Ovary (tissue), 10 donors: ENCODE measurements at places on chromosomes 12 and 14. TPM values are rescaled to one million over a fixed set of nuclear protein-coding genes. Genes with fewer than 3 reads are reported as not detected.

DNA sequence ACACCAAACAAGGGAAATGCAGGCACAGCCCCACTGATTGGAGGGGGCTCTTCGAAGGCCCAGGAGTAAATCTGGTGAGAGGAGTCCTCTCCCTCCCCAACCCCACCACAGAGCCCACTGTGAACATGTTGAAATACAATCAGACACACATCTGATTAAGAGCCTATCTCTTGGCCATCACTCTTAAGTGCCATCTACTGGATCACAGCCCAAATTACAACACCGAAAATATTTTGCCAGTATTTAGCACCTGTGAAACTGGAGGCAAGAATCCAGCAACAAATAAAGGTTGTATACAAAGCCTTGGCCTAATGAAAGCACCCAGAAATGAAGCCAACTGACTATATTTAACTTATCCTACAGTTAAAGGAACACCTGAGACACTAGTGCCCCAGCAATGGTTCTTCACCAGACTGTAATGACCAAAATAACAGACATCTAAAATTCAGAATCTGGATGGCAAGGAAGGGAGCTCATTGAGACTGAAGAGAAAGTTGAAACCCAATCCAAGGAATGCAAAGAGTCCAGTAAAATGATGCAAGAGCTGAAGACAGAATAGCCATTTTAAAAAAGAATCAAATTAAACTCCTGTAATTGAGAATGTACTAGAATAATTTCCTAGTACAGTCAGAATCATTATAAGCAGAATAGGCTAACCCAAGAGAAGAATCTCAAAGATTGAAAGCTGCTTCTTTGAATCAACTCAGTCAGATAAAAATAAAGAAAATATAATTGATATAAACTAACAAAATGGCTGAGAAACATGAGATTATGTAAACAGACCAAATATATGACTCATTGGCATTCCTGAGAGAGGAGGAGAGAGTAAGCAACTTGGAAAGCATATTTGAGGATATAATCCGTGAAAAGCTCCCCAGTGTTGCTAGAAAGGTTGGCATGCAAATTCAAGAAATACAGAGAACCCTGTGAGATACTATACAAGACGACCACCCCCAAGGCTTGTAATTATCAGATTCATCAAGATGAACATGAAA, 1117.0 kb downstream of the FLRT2 start:
- no peaks in the 10 kb centered on the region for H3K27me3 ChIP-seq
- no peak overlapping the region for H3K27ac ChIP-seq
- H3K36me3 ChIP-seq, result no peaks in the 10 kb centered on the region
- no peaks in the 10 kb centered on the region for H3K4me1 ChIP-seq
- no peak for DNase-seq

- no peaks in the 10 kb centered on the region for H3K27me3 ChIP-seq
- no peak overlapping the region for H3K4me3 ChIP-seq
- peaks cover 4% of the 10 kb centered on the region for H3K4me1 ChIP-seq
- H3K27ac ChIP-seq, result peak overlapping the region; percentile 53
Measured at GRCh38 chr14:49999146-49999761, 106.4 kb downstream of the ARF6 start.

DNA sequence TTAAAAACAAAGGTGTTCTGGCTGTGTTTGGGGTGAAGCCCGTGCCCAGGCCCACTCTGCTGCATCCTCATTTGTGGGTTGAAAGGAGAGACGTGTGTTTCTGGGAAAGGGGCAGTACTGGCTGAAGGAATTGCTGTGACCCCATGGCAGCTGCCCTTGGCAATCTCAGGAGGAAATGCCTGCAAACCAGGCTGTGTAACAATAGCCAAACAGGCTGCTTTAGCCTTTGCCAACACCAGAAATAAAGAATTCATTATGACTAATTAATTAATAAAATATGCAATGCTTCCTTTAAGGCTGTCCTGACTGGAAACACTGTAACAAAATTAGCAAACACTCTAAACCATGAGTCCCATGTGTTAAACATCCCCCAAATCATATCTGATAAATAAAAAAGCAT, 53.0 kb upstream of the KRR1 start:
- H3K4me3 ChIP-seq, result no peak overlapping the region
- H3K27ac ChIP-seq, result no peak overlapping the region

GRCh38 chr12:124777399-124778372, 86.0 kb downstream of the SCARB1 start:
- no peaks in the 10 kb centered on the region for H3K36me3 ChIP-seq
- H3K27me3 ChIP-seq, result no peaks in the 10 kb centered on the region

DNA sequence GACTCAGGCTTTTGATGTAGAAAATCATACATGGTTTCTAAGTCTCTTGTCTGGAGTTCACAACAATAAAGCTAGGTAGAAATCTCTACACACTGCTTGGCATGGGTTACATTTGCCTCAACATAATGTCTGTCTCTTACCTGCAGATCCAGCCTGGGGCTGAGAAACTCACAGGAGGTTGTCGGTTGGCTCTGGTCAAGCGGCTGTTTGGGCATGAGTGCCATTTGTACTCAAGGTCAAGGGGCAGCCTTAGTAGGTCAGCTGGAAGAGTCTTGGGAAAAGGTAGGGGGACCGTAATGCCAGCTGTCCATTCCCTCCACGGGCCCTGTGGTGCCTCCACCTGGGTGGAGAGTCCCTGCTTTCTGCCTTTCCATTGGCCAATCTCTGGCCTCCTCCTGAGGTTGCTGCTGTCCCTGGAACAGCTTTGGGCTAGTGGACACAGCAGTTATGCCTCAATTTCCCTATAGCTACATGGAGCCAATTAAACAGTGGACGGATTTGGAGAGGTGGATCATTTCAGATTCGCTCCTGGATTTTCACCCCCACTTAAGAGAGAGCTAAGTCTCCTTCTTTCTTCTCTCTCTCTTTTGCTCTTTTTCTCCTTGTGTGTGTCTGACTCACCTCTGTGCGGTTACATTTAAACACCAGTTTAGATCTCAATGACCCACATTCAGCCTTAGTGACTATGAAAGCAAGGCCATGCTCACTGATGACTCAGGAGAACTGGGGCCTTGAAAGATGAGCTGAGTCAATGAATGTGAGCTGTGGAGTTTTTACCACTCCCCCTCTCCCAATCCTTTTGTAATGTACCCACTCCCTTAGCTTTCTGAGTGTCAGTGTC, 132.8 kb upstream of the HIF1A start:
- no peaks in the 10 kb centered on the region for H3K36me3 ChIP-seq
- H3K4me3 ChIP-seq, result no peak overlapping the region
- DNase-seq, result no peak

- no peak overlapping the region for H3K27ac ChIP-seq
- H3K4me3 ChIP-seq, result no peak overlapping the region
- peaks cover 11% of the 10 kb centered on the region for H3K4me1 ChIP-seq
- DNase-seq, result no peak
Measured at GRCh38 chr12:106123551-106124081, 15.1 kb downstream of the NUAK1 start.

DNA sequence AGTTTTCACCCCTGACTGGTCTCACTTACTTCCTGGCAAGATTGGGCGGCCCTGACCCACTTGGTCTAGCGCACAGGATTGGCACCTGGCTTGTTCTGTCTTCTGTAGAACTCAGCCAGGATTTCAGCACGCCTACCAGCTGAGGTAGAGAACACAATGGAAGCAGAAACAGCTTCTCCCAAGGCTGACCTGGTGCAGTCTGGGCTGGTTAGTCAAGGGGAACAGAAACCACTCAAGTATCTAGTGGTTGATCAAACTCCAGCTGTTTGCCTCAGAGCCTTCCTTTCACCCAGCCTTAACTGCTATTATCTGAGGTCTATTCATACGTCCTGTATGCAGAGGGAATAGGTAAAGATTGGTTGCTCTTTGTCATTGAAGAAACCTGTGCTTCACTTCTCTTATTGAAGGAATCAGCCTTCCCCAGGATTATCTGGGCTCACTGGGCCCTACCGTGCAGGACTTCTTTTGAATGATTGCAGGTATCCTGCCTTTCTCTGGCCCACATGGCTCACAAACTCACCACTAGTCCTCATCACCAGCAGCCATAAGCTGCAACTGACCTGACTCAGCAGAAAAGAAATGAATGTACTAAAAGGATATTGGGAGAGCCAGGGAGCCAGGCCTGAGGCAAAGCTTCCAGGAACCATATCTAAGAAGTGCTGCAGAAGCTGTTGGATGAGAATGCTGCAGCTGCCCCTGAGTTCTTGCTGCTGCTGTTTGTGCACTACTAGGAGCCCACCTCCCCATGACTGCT, 2.5 kb upstream of the PLEKHD1 start:
- peaks cover 9% of the 10 kb centered on the region for H3K4me1 ChIP-seq
- no peaks in the 10 kb centered on the region for H3K36me3 ChIP-seq
- no peak overlapping the region for H3K27ac ChIP-seq
- DNase-seq, result no peak
- no peaks in the 10 kb centered on the region for H3K27me3 ChIP-seq

GRCh38 chr14:70525691-70526090, 9.1 kb downstream of the ADAM20 start:
- no peak for DNase-seq
- no peaks in the 10 kb centered on the region for H3K4me1 ChIP-seq
- H3K36me3 ChIP-seq, result no peaks in the 10 kb centered on the region
- H3K27ac ChIP-seq, result no peak overlapping the region
- H3K27me3 ChIP-seq, result no peaks in the 10 kb centered on the region

- H3K27me3 ChIP-seq, result no peaks in the 10 kb centered on the region
- no peak overlapping the region for H3K27ac ChIP-seq
- H3K4me3 ChIP-seq, result no peak overlapping the region
- DNase-seq, result no peak
Measured at GRCh38 chr14:81551471-81551870, 17.8 kb upstream of the SEL1L start.

DNA sequence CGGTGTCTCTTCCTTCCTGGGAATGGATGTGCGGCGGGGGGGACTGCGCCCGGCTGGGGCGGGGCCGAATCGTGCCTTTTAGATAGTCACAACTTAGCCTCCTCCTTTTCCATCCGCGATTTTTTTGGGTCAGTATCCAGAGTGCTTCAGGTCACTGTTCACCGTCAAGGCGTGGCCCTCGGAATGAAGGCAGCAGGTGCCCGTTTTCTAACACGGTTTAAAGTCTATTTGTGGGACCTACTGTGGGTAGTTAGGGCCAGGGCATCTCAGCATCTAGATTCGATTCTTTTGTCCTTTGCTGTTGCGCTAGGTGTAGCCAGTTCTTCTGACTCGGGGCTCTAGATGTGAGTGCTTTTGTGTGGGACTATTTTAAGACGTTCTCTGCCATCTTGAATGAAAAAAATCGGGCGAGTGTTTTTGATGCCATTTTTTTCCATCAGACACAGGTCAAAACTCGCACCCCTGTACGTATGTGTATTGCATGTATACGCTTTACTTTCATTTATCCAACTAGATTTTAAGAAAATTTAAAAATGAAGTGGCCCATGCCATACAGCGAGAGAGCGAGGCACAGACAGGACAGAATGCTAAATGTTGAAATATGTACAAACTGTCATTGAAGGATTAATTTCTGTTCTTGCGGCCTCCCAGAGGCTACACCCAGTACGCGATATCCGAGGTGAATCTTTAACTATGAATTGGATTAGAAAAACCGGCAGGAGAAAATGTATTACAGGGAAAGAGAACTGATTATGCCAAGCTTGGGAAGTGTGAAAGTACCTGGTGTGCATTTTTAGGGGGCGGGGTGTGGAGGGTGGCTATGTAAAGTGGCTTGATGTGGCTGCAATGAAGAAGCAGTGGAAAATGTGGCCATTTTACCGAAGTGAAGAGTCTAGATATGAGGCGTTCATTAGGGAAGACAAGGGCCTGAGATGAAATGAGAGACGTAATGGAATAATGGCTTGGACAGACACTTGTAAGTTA, 835 bp downstream of the VEZT start:
- H3K27ac ChIP-seq, result peak overlapping the region; percentile 97
- H3K4me1 ChIP-seq, result peaks cover 7% of the 10 kb centered on the region
- H3K36me3 ChIP-seq, result no peaks in the 10 kb centered on the region
- H3K4me3 ChIP-seq, result peak overlapping the region; percentile 81

DNA sequence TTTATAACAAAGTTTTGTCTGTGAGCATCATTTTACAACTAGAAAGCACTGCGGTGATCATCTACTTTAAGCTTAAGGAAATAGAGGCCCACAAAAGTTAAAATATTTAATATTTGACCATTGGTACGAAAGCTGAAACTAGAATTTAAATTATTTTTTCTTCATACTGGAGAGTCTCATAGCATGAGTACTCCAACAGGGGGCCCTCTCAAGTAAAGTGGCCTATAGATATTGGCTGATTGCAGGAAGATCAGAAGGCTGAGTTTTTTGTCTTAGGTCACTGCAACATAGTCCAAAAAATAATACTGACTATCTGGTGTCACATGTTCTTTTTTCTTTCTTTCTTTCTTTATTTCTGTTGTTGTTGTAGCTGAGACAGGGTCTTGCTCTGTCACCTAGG, 75.3 kb upstream of the ZDHHC17 start:
- no peaks in the 10 kb centered on the region for H3K4me1 ChIP-seq
- H3K4me3 ChIP-seq, result no peak overlapping the region
- H3K27me3 ChIP-seq, result no peaks in the 10 kb centered on the region
- DNase-seq, result no peak
- no peaks in the 10 kb centered on the region for H3K36me3 ChIP-seq
- no peak overlapping the region for H3K27ac ChIP-seq

DNA sequence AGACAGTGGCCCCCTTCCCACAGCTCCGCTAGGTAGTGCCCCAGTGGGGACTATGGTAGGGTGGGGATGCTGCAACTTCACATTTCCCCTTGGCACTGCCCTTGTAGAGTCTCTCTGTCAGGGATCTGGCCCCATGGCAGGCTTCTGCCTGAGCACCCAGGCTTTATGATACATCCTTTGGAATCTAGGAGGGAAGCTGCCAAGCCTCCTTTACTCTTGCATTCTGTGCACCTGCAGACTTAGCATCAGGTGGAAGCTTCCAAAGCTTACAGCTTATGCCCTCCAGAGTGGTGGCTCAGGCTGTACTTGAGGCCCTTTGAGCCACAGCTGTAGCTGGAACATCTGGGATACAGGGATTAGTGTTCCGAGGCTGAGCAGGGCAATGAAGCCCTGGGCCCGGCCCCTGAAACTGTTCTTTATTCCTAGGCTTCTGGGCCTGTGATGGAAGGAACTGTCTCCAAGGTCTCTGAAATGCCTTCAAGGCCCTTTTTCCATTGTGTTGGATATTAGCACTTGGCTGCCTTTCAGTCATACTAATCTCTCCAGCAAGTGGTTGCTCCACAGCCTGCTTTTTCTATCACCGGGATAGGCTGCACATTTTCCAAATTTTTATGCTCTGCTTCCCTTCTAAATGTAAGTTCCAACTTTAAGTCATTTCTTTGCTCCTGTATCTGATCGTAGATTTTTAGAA, 22.2 kb upstream of the OR6J1 start:
- DNase-seq, result no peak
- no peaks in the 10 kb centered on the region for H3K36me3 ChIP-seq
- no peak overlapping the region for H3K27ac ChIP-seq
- no peaks in the 10 kb centered on the region for H3K27me3 ChIP-seq
- H3K4me1 ChIP-seq, result no peaks in the 10 kb centered on the region

GRCh38 chr14:91143862-91144261, 30.0 kb downstream of the DGLUCY start:
- H3K36me3 ChIP-seq, result no peaks in the 10 kb centered on the region
- H3K27ac ChIP-seq, result no peak overlapping the region
- H3K4me3 ChIP-seq, result no peak overlapping the region
- H3K4me1 ChIP-seq, result peaks cover 4% of the 10 kb centered on the region
- DNase-seq, result no peak
- no peaks in the 10 kb centered on the region for H3K27me3 ChIP-seq

GRCh38 chr12:117097159-117097558, 2.1 kb downstream of the TESC start:
- H3K36me3 ChIP-seq, result no peaks in the 10 kb centered on the region
- H3K27ac ChIP-seq, result no peak overlapping the region
- H3K4me1 ChIP-seq, result peaks cover 2% of the 10 kb centered on the region

BCL2L14 gene
- total RNA-seq, result not detected

IL22 gene
- total RNA-seq, result not detected
